ENCODE measurements at places on chromosomes 16 and 17.
A peak's percentile ranks its signal among the peaks of the same experiment; 100 is the strongest.

DNA sequence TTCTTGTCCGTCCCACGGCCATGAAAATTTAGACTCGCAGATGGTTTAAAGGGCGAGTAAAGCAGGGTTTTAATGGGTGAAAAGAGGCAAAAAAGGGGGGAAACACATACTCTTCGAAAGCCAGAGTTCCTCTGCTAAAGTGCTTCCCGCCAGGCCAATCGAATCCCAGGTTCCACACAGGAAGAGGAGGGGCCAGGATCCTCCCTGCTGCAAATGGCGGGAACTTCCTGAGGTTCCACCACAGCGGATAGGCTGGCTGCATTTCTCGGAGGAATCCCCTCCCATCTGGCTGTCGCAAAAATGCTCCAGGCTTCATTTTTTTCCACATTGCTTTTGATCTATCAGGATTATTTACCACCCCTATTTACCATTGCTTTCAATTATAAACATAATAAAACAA, 670.1 kb upstream of the CA10 start:
- no peak for DNase-seq

- DNase-seq: peak; percentile 36
These were observed 16.4 kb upstream of the KRT19 start for GRCh38 chr17:41544491-41544892.

- no peak for DNase-seq
These were observed 55.5 kb upstream of the DLX4 start for GRCh38 chr17:49913226-49914095.

DNA sequence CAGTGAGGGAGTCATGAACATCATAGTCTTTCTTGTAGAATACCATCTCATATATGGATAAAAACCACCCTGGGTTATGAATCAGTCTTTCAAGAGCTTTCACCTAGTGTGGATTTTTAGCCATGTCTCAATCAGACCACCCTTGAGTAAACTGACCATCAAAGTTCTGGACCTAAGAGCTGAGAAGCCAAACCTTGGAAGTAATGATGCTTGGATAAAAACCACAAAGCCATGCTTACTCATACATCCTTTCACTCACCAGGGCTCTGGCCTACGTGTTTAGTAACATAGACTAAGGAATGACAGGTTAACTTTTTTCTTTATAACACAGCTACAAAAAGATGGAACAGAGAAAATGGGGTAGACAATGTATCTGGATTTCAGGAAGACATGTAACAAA, 167.2 kb downstream of the STX8 start:
- no peak for DNase-seq

DNA sequence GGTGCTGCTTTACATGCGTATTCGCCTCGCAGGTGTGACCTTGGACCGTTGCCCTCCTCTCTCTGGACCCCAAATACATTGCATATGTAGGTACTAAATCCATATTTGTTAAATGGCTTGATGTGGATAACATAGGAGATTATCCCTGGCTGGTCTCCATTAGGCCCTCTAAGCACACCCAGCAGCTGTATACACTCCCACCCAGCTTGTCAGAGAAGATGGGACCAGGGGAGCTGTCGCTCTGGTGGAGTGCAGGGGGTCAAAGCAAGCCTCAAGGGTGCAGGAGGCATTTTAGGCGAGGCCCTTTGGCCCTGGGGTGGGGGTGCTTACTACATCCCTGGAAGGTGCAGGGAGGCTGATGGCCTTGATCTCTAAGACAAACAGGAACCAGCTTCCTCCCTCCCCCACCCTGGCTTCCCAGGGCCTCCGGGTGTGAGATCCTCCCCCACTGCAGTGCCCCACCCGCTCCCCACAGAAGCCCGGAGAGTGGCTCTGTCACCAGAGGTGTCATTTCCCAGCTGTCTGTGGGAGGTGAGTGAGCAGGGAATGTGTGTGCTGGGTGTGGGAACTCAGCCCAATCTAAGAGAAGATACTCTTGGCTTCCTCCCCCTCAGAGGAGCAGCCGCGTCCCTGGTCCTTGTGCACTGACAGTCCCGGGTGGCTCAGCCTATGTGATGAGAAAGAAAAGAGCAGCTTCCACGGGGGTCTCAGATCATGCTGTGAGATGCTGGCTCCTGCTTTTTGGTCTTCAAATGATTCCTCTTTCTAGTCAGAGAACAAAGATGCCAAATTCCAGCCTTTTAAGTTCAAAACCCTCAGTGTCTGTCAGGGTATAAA, 1.4 kb upstream of the VAMP2 start:
- no peak for DNase-seq

GRCh38 chr17:44636562-44636961, 19.7 kb upstream of the MEIOC start:
- DNase-seq: no peak

DNA sequence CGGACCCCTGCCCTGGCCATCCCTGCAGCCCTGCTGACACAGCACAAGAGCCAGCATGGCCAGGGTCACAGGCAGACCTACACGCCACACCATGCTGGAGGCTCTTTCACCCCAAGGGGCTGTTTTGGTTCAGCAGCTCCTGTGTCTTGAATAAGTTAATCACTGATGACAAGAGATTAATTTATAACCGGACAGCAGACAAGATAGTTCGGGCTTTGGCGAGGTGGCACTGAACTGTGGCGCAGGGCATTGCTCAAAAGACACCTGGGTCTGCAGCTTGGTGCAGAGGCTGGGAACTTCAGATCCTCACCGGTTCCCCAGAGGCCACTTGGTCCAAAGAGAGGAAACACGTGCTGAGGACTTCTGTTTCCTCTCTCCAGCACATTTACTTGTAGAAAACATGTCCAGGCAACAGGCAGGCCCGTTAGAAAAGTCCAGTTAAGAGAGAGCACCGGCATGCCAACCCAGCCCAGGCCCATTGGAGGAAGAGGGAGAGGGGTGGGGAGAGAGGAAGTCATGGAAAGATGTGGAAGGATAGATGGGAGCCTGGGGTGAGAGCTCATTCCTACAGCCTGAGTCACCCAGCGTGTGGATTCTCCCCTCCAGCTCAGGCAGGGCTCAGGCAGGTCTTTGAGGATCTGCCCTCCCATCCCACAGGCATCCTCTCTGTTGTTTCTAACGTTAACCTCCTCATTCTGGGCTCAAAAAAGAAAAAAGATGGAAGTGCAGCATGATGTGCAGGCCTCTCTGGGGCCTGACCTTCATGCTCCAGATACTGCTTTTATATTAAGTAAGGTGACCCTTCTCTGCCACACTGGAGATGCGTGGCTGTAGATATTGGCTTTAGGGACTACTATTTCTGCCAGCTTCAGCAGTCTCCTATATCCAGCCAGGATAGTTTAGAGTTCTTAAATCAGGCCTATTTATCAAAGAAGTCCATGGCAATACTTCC, 80.0 kb upstream of the HNF1B start:
- DNase-seq: no peak

Data from NCI-H446 (cell line).